ENCODE measurements at places on chromosomes 6 and 20.

- no peak for DNase-seq
Observed at GRCh38 chr20:40319056-40319455, 370.0 kb downstream of the MAFB start.

- DNase-seq = no peak
Observed at GRCh38 chr20:14832630-14833029, 495.2 kb upstream of the FLRT3 start.

DNA sequence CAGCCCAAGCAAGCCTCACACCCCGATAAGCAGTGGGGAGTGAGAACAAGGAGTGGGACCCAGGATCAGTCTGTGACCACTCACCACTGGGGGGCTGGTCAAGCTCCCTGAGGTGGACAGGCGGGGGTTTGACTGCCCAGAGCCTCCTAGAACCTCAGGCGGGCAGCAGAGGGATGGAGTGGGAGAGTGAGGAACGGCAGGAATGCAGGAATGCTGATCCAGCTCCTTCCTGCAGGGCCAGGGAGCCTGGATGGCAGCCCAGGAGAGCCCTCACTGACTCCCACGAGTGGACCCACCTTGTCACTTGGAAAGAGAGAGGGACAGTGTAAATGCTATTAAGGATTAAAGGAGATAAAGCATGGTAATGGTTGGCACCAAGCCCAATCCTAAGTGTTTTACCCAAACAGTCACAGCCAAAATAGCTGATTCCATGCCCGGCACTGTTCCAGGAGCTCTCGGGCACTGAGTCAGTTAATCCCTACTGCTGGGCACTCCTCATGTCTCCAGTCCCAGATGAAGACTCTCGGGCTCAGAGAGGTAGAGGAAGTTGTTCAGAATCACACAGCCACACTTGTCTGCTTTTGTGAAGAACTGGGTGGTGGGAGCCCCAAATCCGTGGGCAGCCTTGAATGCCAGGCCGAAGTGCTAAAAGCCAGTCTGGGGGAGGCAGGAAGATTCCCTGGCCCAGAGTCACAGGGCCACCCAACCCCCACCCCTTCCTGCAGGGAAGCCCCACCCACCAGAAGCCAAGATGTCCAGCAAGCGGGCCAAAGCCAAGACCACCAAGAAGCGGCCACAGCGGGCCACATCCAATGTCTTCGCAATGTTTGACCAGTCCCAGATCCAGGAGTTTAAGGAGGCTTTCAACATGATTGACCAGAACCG, 3.1 kb downstream of the MYL9 start:
- no peak for DNase-seq

- DNase-seq = no peak
Observed at GRCh38 chr6:157635388-157636244, 187.4 kb upstream of the SNX9 start.

GRCh38 chr20:33915726-33916331, 77.9 kb upstream of the RALY start:
- peak; percentile 64 for DNase-seq

GRCh38 chr20:53303413-53303760, 290.3 kb downstream of the ZNF217 start:
- DNase-seq = no peak

DNA sequence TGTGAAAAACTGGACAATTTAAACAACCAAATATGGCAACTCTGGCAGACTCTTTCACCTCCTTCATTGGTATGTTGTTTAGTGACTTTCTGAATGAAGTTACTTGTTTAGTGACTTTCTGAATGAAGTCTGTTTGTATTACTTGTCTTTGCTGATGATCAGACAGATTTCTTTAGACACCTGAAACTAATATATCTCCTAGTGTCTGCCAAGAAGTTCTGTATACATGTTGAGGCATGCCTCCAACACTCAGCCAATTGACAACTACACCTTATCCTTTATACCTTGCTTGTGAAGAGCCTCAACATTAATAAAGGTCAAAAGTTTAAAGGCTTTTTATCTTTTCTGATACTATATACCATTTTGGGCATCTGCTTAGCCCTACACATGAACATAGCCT, 725.4 kb upstream of the EPHA7 start:
- DNase-seq = no peak

DNA sequence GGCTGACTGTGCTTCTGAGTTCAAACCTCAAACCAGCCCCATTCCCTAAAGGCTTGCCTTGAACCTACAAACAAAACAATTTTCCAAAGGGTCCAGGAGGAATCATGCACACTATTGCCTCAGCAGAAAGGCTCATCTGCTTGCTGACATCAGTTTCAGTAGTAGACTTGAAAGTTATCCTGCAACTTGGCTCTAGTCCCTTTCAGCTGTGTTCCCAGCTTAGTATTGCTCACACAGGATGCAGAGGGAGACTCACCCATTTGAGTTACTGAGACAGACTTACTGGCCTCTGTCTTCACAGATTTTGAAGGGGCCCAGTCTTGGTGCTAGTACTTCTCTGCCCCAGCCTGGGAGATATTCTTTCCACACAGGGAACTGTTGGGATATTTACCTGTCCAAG, 38.5 kb upstream of the TFB1M start:
- DNase-seq = no peak

DNA sequence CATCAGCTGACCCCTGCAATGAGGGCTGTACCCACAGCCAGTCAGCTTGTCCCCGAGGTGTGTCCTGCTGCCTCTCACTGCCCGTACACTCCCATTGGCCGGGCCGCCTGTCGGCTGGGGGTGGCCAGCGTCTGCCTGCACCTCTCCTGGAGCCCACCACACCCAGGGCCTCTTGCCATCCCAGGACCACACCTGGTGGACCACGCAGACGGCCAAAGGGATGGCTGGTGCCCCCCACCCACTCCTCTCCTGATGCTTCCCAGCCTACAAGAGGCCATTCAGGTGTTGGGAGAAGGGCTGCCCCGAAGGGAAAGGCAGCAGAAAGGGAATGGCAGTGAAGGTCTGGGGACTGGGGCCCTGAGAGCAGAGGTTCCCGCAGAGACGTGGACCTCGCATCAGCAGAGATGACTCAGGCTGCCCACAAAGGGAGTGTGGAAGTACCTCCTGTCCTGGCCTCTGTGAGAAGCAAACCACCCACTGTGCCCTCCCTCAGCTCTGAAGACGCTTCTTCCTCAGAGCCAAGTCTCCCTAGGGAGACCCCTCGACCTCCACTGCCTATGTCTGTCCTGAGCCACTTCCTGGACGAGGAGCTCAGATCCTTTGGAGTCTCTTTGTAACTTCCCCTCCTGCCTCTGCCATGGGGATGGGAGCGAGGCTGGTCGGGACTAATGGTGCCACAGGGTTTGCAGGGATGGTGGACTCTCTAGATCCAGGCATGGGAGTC, 60.9 kb downstream of the PYGB start:
- no peak for DNase-seq

- no peak for DNase-seq
Observed at GRCh38 chr6:153192943-153193885, 62.1 kb upstream of the RGS17 start.

- no peak for DNase-seq
Observed at GRCh38 chr20:33824852-33825251, 13.7 kb downstream of the CHMP4B start.

DNA sequence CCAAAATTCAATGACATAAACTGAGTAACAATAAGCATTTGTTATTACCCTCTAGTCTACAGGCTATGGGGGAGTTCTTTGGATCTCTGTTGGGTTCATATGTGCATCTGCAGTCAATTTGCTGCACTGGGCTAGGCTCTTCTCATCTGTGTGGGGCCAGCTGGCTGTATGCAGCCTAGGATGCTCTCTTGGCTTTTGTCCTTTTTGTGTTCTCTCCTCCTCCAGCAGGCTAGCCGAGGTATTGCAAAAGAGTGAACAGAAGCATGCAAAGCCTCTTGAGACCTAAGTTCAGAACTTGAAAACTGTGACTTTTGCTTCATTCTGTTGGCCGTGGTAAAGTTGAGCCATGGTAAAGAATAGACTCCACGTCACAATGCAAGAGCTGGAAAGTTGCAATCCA, 62.8 kb upstream of the FOXO3 start:
- no peak for DNase-seq

- DNase-seq = no peak
Observed at GRCh38 chr20:63597651-63598478, 23.8 kb upstream of the HELZ2 start.

- no peak for DNase-seq
Observed at GRCh38 chr20:14478126-14478525, 140.7 kb upstream of the FLRT3 start.

GRCh38 chr6:138430361-138431145, 26.5 kb downstream of the HEBP2 start:
- no peak for DNase-seq

GRCh38 chr6:102619585-102619984, 1226.1 kb downstream of the GRIK2 start:
- no peak for DNase-seq

DNA sequence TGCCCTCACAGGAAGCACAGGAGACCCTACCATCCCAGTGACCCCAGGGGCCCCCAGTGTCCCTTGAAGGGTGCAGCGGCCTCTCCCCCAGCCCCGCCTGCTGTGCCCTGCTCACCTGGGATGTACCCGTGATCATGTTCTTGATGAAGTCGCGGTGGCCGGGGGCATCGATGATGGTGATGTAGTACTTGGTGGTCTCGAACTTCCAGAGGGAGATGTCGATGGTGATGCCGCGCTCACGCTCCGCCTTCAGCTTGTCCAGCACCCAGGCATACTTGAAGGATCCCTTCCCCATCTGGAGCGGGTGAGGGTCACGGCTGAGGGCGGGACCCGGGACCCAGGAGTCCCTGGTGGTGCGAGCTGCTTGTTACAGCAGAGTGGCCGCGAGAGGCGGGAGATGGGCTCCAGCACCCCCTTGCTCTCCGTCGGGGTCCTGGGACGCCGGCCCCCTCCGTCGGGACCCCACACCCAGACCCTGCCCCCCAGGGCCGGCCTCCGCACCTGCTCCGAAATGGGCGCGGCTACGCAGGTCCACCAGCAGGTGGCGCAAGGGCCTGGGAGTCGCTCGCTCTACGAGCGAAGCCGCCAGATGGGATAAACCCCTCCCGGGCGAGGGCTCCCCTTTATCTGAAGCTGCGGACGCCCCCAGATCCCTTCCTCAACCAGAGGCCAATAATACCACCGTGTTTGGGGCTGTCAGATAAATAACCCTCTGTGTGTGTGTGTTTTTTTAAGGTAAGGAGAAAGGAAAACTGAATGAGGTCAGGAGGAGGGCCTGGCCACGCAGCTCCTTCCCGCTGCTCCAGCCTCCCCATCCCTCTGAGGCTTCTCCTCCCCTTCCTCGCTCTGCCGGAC, 2.9 kb downstream of the EEF1A2 start:
- peak; percentile 71 for DNase-seq

- DNase-seq = no peak
Observed at GRCh38 chr6:107115695-107116327, 496 bp upstream of the BEND3 start.

DNA sequence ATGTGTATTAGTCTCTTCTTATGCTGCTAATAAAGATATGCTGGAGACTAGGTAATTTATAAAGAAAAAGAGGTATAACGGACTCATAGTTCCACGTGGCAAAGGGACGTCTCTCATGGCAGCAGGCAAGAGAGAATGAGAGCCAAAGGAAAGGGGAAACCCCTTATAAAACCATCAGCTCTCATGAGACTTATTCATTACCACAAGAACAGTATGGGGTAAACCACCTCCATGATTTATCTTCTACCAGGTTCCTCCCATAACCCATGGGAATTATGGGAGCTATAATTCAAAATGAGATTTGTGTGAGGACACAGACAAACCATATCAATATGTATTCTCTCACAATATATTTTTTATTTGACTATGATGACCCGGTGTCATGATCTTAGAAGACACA, 109.1 kb downstream of the UTRN start:
- DNase-seq = no peak

- peak; percentile 46 for DNase-seq
Observed at GRCh38 chr6:52517502-52518278, 59.2 kb downstream of the TRAM2 start.
